HS-5 (cell line): ENCODE measurements at places on chromosomes 1 and 21.
A peak's percentile ranks its signal among the peaks of the same experiment; 100 is the strongest.

DNA sequence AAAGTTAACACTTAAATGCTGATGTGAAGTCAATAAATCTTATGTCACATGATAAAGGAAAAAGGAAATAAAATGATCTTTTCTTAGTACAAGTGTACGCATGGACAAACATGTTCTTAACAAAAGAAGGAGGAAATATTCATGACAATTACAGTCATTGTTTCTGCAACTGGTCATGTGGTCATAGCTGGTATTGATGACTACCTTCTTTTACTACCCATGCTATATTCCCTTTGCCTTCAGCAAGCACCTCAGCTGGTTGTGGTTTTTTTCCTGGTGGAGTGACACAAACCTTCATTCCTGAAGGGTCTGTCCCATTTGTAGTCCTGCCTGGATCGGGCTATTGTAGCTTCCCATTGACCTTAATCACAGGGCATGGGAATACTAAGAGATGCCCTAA, 23.4 kb upstream of the TSHB start:
- no peak for DNase-seq

GRCh38 chr1:243882276-243882675, 32.2 kb upstream of the AKT3 start:
- DNase-seq = peak; percentile 2

DNA sequence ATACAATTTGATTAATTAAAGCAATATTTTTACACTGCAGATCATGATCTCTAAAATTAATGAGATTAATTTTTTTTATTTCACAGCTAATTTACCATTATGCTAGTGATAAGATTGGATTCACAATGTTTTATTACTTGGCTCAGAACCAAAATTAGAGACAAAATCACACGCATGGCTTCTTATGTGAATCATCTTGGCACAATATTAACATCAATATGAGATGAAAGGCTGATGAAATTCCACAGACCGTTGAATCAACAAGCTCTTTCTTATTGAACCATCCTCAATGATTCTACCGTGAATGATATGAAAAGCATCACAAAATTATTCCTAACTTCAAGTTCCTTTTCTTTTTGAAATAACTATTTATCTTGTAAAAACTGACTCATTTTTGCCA, 544.9 kb downstream of the KCNT2 start:
- DNase-seq = no peak

- no peak for DNase-seq
These were observed 193.2 kb downstream of the KAZN start for GRCh38 chr1:14791654-14792053.

DNA sequence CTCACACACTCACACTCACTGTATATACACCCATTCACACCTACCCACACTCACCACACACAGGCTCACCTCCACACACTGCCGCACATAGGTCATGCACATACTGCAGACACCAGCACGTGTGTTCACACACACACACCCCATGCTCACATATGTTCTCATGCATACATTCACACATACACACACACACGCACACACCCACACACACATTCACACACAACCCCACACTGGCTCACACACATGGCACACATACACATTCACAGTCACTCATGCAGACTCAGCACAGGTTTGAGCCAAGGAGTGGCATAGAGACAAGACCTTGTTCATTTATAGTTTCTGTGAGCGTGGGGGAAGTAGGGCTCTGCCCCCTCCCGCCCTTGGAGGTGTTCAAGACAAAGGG, 41.1 kb upstream of the SLC30A1 start:
- no peak for DNase-seq

- DNase-seq = no peak
These were observed 642 bp upstream of the PARP1 start for GRCh38 chr1:226408285-226409184.

- no peak for DNase-seq
These were observed 28.7 kb downstream of the HYI start for GRCh38 chr1:43425045-43425444.

- no peak for DNase-seq
These were observed 1078.3 kb downstream of the TTLL7 start for GRCh38 chr1:82920418-82921248.

DNA sequence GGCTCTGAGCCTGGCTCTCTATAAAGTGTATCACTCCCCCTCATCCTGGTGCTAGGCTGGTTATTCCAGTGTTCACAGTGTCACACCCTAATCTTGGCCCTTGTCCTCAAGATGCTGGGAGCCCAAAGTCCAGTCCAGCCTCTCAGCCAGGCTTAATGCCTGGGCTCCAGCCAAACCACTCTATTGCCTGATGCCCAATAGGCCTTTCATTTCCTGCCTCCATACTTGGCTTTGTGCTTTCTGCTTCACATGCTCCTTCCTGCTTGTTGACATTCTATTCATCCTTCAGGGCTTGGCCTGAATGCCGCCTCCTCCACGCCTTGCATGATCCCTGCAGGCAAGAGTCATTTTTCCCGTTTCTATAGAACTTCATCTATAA, 1.7 kb downstream of the KLHDC8A start:
- no peak for DNase-seq

GRCh38 chr1:53326598-53327181, 1.2 kb downstream of the LRP8 start:
- no peak for DNase-seq

GRCh38 chr1:226717256-226717909, 21.7 kb downstream of the ITPKB start:
- DNase-seq = no peak

DNA sequence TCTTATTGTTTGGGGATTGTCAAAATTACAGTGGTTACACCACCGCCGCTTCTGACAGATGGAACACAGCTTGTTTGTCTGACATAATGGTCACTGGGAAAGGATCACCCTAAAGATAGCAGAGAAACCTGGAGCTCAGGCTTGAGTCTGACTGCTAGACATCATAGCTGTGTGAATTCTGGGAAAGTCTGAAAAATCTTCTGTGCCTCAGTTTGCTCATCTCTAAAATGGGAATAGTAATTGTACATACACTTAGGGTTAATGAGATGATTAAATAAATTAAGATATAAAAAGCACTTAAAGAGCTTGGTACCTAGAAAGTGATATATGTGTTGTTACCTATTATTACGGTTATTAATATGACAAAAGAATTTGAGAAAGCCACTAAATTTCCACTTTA, 39.7 kb upstream of the NRIP1 start:
- DNase-seq = no peak

- DNase-seq = no peak
These were observed 129.2 kb downstream of the GLUL start for GRCh38 chr1:182262425-182262824.

DNA sequence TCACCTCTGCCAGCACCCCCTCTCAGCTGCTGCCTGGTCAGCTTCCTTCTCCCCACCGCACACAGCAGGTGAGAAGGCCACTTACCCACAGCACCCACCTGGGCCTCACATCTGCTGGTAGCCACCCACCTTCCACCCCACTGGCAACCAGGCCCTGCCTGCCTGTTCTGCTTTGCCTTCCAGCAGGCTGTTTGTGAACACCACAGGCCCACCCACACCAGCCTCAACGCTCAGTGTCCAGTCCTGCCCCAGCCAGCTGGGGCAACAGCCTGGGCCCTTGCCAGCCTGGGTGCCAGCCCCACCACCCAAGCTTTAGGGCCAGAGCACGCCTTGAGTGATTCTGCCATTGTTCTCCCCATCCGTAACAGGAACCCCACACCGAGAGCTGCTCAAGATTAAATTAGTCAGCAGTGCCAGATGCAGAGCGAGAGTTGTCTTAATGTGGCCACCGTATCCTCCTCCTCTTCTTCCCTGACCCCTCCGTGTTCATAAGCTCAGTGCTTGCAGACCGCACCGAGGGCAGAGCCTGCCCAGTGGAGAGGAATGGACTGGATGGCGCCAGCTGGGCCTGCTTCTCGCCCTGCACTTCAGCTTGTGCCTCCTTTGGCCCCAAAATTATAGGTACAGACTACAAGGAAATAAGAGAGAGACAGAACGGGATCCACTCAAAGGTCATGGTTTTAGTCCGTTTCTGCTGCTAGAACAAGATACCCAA, 120.3 kb upstream of the COL6A1 start:
- no peak for DNase-seq

- DNase-seq = no peak
These were observed 20.6 kb upstream of the H6PD start for GRCh38 chr1:9213956-9214355.

GRCh38 chr1:68217060-68217554, 15.2 kb downstream of the WLS start:
- DNase-seq = no peak

DNA sequence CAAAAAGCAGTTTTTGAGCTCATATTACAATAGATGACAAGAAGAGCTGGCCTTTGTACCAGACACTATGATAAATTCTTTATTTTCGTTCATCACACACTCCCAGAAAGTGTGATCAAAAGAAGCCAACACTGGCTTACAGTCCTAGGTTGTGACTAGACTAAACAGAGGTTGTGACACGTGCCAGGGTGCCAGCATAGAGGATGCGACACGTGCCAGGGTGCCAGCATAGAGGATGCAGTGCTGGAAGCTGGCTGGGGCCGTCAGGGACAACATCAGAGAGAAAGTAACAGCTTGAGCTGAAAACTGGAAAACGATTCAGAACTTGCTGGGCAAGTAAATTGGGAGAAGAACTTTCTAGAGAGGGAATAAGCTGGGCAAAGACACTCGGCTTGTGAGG, 2.2 kb downstream of the MTARC1 start:
- DNase-seq = no peak
